ENCODE measurements at places on chromosomes 5 and 9.

- DNase-seq, result no peak
Measured at GRCh38 chr5:134151723-134152122, 25.0 kb downstream of the SKP1 start.

DNA sequence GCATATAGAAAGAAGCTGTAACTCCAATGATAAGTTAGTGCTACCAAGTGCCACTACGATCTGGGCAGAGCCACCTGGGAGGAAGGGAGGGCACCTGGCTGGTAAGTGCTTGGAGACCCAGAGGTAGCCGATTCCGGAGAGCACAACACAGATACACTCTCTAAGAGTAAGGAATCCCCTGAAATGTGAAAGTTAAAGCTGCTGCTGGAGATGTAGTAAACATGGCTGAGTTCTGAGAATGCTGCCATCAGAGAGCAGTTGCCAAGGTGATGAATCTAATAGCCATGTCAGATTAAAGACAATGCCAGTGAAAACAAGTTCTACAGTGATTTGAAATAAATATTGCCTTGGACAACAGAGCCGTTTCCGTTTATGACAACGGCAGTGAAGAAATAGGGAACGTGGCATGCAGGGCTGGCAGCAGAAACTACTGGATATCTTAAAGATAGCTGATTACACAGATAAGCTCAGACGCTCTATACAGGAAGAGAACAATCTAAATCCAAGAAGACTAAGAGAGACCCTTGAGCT, 561.2 kb upstream of the C9orf72 start:
- DNase-seq, result no peak

DNA sequence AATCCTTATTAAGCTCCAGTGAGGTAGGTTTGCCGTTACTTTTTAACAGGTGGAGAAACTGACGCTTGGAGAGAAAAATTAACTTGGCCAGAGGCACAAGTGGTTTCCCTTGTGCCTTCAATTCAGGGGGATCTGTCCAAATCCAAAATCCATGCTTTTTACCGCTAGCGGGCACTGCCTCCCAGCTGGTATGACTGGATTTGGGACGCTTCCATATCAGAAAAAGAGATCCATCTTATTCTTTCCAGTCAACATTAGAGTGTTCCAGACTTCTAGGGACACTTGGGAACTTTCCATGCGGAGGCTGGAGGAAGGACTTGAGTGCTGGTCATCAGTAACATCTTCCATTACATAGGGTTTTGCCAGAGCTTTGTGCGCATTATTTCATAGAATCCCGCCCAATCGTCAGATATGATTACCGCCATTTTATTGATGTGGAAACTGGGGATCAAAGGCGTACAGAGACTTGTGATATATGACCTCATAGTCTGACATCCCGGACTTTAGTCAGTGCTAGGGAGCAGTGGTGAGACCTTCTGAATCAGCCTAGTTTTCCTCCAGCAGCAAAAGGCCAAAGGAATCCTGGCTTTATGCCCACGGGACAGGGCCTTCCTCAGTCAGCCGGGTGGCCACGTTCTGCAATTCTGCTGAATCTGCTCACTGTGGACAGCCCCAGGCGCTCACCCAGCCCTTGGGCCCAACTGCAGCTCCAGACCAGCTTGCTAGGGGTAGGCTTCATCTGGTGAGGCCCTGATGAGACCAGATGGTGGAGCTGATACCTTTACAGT, 1.1 kb upstream of the GNPDA1 start:
- DNase-seq, result no peak

GRCh38 chr9:69951411-69951810, 92.2 kb upstream of the MAMDC2 start:
- DNase-seq, result no peak

- DNase-seq, result peak; percentile 61
Measured at GRCh38 chr9:38088006-38088925, 19.2 kb upstream of the SHB start.

Data from stimulated activated CD4-positive, alpha-beta T cell treated with anti-CD3 and anti-CD28 coated beads, Interleukin-1b, Interleukin-23, amount 100 ng/mL, for 1 hour (primary cell).